Stimulated activated CD8-positive, alpha-beta memory T cell treated with anti-CD3 and anti-CD28 coated beads, Interleukin-4, amount 100 ng/mL, for 1 hour (primary cell): ENCODE measurements at places on chromosomes 4 and X.

- no peak for DNase-seq
These were observed 29.2 kb upstream of the LARP1B start for GRCh38 chr4:128031756-128032384.

GRCh38 chrX:49932791-49933190 is 10.4 kb downstream of the CLCN5 start:
- DNase-seq, result no peak

DNA sequence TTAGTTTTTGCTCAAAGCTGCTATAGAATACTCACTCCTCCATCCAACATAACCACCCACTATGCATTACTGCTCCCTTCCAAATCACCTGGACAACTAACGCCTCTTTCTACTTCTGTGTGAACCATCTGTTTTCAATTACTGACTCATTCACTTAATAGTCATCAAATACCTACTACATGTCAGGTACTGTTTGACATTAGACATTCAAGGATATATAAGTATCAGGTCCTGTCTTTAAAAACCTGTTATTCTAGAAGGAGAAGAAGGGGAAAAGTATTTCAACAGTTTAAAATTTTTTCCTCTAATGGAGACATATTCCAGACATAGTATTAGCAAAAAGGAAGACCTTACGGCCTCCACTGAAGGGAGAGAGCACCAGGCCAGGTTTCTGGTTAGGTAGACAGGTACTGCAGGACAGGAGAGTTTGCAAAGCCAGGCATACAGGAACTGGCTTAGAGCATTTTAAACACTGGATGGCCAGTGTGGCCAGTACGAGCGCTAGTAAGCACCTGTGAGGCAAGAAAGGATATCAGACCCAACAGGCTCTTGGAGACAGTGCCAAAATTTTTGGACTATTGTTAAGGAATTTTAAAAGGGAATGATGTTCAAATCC is 39.0 kb downstream of the SH3RF1 start:
- no peak for DNase-seq

- no peak for DNase-seq
These were observed 210.7 kb downstream of the PDGFRA start for GRCh38 chr4:54439831-54440243.

GRCh38 chr4:76620723-76621468 is 185.9 kb downstream of the SHROOM3 start:
- no peak for DNase-seq
